ENCODE measurements at places on chromosomes 13 and 19.

- DNase-seq, result no peak
Measured at GRCh38 chr13:98771838-98772611, 19.6 kb upstream of the SLC15A1 start.

- DNase-seq, result peak; percentile 82
Measured at GRCh38 chr13:44231786-44232516, 141.7 kb upstream of the SERP2 start.

DNA sequence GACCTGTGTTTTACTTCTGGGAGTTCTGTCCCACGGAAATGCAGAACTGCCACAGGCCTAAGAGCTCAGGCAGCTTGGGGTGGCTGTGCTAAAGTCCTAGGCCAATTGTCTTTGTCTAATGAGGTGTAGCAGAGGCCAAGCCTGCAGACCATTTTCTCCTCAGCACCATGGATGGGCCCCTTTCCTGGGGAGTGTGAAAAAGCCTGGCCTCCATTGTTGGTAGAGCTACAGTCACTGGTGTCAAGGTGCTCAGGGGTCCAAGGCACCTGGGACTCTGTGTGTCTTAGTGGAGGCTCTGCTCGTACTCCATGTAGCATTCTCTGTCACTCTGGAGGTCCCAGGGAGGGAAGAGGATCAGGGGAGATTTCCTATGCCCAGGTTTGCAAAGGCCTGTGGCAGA lies 329.6 kb downstream of the SLITRK5 start:
- no peak for DNase-seq

- DNase-seq, result no peak
Measured at GRCh38 chr19:13729859-13730258, 34.5 kb upstream of the MRI1 start.

GRCh38 chr13:113765564-113765910 lies 6.5 kb downstream of the TMEM255B start:
- DNase-seq, result no peak

DNA sequence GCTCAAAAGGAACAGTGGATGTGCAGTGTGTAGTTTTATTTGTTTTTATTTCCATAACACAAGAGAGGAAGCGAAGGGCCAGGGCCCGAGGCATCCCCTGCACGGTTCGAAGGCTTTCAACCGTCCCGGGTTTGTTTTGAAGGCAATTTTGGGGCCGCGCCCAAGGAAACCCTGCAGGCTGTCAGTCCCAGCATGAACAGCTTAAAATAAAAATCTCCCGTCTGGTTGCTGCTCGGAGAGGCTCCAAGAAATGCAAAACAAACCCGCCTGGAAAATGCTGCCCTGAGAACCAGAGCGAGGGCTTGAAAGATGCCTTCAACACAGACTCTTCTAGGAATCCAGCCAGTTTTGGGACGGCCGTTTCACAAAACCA lies 16.0 kb downstream of the LSM4 start:
- no peak for DNase-seq

GRCh38 chr13:109892101-109892500 lies 105.7 kb upstream of the IRS2 start:
- DNase-seq, result no peak

DNA sequence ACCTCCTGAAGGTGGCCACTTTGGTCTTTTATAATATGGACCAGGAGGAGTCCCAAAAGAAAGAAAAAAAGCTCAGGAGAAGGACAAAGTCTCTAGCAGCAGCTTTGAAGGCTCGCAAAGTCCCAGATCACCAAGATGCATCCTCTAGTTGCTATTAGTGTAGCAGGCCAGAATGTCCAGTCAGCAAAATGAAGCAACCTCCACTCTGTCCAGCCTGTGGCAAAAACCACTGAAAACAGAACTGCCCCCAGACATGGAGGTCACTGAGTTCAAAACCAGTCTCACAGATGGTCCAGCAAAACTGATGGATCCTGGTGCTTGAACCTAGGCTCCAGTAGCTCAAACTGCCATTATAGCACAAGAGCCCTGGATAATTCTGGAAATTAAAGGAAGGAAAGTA lies 10.4 kb downstream of the LILRB4 start:
- DNase-seq, result no peak

- no peak for DNase-seq
Measured at GRCh38 chr19:45613926-45614725, 12.1 kb upstream of the GPR4 start.

DNA sequence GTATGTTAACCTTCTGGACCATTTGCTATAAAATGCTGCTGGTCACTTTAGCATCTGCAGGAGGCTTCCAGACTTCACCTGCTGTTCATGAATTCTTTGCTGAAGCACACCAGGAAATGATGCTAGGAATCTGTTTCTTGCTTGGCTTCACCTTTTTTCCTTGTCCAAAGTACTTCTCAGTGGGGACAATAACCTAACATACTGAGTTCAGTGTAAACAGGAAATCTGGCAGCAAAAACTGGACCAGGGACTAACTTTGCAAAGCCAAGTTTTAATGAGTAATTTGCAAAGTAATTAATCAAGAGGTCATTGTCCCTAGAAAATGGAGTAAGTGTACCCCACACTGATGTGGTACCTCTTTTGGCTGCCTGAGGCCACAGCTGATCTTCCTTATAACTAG lies 128.4 kb downstream of the RXFP2 start:
- no peak for DNase-seq

- no peak for DNase-seq
Measured at GRCh38 chr13:79392882-79393563, 13.0 kb downstream of the RBM26 start.

DNA sequence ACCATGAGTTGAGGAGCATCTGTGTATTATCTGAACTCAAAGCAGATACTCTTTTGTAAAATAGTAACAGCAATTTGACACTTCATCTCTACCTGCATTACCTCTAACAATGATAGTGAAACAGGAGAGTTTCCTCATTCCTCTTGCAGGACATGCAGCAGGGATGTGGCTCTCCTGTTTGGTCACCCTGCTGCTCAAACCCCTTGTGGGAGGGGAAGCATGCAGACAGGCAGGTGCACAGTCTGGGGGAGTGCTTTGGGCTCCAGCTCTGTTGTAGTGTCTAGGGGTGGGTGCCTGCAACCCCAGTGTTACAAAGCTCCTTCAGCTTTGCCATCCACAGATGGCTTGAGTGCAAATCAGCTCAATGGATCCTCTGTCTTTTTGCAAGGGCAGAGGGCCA lies 827.6 kb downstream of the DACH1 start:
- no peak for DNase-seq

GRCh38 chr19:55632463-55632834 lies 8.1 kb upstream of the ZNF784 start:
- peak; percentile 98 for DNase-seq

- DNase-seq, result no peak
Measured at GRCh38 chr19:35110974-35111373, 4.6 kb upstream of the FXYD3 start.

DNA sequence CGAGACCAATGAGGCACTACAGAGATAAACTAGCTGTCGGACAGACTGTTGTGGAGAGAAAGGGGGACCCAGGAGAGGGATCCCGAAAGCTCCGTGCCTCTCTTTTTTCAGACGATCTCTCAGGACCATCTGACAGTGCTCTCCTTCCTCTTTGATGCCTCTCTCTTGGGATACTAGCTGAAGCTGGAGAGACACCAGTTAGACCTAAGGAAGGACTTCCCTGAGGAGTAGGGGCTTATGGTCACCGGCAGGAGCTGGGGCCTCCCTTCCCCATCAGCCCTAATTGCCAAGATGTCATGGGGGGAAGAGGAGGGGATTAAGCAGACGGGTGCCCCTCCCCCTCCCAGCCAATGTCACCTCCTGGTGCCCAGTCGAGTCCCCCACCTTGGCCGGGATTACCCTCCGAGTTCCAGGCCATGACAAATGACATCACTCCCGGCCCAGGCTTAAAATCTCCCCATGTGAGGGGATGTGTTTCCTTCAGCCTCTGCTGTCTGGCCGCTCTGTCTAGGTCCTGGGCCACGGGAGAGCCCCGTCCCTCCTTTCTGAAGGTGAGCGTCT lies at the start of gene CRX:
Gene CRX (plus strand): TSS at position 478 of the 561 bp plus-strand sequence. CDS start 12,507 bp downstream, outside the sequence.
- DNase-seq, result no peak

DNA sequence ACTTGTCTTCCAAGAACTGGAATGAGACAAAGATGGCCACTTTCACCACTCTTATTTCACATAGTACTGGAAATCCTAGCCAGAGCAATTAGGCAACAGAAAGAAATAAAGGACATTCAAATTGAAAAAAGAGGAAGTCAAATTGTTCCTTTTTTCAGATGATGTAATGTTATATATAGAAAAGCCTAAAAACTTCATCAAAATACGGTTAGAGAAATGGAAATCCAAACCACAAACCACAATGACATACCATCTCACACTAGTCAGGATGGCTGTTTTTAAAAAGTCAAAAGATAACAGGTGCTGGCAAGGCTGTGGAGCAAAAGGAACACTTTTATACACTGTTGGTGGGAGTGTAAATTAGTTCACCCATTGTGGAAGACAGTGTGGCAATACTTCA lies 113.3 kb upstream of the SPRY2 start:
- DNase-seq, result no peak

DNA sequence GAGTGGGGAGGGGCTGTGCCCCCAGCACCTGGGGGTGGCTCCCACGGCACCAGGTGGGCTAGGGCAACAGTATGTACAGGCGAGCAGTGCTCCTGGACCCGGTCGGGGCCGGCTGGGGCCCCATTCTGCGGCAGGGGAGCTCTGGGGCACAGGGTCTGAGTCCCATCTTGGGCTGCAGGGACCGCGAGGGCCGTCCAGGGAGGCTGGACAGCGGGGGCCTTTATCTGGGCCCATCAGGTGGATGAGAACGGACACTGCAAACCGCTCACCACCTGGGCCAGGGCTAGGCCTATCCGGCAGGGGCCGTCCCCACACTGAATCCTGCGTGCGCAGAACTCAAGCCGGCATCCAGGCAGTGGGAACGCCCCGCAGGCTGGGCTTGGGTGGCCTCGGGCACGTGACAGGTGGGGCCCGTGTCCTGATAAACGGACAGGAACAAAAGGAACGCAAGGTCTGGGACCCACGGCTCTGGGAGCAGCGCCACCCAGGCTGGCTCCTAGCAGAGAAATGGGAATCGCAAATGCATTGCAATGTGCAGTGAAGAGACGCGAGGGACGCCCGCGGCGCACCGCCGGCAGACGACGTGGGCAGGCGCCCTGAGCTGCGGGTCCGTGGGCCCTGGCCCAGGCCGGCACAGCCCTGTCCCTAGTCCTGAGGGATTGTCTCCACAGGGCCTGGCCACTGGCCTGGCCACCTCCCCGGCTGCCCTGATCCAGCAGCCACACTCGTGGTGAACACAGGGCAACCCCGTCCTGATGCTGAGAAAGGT lies 29.7 kb downstream of the BTBD2 start:
- no peak for DNase-seq

DNA sequence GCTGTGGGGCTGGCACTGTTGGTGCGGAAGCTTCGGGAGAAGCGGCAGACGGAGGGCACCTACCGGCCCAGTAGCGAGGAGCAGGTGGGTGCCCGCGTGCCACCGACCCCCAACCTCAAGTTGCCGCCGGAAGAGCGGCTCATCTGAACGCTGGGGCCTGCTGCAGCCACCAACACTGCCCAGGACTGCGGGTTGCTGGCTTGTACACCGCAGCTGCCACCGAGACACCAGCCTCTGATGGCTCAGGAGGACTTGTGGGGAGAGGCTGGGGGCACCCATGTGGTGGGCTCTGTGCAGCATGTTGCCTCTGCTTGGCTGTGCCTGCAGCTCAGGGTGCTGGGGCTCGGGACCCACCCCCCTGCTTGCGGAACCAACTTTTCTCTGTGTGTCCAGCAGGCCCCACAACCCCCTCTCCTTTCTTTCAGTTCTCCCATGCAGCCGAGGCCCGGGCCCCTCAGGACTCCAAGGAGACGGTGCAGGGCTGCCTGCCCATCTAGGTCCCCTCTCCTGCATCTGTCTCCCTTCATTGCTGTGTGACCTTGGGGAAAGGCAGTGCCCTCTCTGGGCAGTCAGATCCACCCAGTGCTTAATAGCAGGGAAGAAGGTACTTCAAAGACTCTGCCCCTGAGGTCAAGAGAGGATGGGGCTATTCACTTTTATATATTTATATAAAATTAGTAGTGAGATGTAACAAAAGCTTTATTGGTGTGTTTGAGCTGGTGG lies 2.6 kb downstream of the CRB3 start:
- no peak for DNase-seq

DNA sequence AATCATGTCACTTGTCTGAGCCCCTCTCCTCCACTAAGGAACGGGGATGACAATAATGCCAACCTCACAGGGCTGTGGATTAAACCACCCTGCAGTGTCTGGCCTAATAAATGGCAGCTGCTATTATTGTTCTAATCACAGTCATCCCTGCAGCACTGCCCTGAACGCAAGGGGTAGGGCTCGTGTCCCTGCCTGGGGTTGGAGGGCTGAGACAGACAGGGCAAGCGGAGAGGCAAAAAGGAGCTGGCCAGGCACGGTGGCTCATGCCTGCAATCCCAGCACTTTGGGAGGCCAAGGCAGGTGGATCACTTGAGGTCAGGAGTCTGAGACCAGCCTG lies 10.2 kb upstream of the KPTN start:
- no peak for DNase-seq

DNA sequence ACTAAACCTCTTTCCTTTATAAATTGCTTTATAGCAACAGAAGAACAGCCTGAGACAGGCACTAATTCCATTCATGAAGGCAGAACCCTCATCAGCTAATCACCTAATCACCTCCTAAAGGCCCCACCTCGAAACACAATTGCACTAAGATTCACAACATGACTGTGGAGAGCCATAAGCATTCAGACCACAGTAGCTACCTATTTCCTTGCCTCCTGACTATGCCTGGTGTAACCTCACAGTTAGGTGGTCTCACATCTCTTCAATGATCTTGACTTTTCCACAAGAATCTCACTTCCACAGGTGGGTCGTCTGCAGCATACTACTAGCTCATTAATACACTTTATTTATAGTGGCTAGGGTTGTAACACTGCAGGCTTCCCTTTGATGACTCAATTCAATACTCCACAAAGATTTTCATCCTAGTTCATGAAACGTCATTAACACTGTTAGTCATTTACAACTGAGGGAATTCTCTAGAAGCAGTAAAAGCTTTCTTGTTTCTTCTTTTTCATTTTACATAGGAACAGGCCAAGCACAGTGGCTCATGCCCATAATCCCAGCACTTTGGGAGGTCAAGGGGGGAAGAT lies 27.1 kb downstream of the STK24 start:
- no peak for DNase-seq

DNA sequence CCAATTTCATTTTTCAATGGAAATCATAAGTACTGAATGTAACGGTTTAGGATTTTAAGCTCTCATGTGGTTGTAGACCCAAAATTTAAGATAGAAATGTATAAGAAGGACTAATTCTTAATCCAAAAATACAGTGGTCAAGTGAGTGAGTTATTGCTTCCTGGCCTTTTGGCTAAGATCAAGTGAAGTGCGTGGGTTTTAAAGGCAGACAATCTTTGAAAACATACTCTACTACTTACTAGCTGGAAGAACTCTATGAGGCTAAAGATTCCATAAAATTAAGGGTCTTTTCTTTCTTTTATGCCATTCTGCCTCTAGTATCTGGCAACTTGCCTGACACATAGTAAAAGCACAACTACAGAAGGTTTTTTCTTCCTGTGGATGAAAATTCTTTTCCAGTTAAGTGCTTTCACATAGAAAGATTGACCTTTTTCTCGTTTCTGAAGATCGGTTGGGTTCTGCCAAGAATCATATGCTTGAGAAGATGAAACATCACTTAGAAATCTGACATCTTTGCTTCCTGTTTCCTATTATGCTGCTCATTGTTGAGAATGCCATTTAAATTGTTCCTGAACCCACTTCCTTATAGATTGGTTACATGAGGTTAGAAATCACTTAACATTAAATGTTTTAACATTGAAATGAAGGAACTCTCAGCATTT lies 26.4 kb upstream of the SCEL start:
- DNase-seq, result no peak
